ENCODE measurements at places on chromosomes 3 and 15.

GRCh38 chr3:129650256-129650872 is 43.9 kb upstream of the PLXND1 start:
- peak; percentile 75 for DNase-seq

DNA sequence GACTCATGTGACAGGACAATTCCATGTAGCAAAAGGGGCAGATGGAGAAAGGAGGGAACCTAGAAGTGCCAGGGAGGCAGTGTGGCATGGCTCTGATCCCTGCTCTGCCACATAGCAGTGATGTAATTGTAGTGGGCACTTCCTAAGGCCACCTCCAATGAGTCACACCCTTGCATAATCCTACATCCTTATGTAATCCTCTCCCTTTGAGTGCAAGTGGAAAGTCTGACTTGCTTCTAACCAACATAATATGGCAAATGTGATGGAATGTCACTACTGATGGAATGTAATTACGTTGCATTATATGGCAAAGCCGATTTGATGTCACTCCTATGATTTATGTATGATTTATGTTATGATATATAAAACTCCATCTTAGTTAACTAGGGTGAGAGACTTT is 72.9 kb upstream of the ATP2C1 start:
- DNase-seq, result peak; percentile 45

DNA sequence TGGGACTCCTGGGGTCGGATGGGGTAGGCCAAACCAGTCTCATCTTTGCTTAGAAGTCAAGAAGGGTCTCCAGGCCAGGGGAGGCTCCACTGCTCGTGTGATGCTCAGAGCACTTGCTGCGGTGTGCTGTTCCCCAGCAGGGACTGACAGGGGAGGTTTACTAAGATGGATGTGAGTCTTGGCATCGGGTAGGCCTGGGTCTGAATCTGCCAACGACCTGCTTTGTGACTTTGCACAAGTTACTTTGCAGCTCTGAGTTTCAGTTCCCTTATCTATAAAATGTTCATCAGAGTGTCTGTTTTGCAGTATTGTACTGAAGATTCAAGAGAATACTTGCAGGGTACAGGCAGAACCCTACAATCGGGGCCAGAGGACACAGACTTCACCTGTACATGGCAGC is 17.3 kb upstream of the CDCP1 start:
- DNase-seq, result no peak

DNA sequence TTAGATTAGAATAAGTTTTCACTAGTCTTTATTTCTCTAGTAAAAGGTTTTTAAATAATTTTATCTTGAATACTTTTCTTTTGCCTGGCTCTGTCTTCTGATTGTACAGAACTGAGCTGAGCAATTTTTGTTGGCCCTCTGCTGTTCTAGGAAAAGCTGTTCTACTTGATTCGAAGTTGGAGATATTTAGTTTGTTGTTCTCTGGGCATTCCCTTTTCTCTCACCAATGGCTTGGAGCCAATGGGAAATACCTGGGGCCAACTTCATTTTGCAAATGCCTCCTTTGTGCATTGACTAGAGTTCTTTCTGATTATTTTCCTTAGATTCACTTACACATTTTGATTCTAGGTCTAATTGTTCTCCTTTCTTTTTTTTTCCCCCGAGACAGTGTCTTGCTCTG is 16.5 kb downstream of the ABHD5 start:
- no peak for DNase-seq

- DNase-seq, result no peak
Observed at GRCh38 chr3:71577011-71577410, 6.5 kb downstream of the FOXP1 start.

GRCh38 chr3:136428167-136428566 is 178.0 kb downstream of the PCCB start:
- DNase-seq, result no peak

DNA sequence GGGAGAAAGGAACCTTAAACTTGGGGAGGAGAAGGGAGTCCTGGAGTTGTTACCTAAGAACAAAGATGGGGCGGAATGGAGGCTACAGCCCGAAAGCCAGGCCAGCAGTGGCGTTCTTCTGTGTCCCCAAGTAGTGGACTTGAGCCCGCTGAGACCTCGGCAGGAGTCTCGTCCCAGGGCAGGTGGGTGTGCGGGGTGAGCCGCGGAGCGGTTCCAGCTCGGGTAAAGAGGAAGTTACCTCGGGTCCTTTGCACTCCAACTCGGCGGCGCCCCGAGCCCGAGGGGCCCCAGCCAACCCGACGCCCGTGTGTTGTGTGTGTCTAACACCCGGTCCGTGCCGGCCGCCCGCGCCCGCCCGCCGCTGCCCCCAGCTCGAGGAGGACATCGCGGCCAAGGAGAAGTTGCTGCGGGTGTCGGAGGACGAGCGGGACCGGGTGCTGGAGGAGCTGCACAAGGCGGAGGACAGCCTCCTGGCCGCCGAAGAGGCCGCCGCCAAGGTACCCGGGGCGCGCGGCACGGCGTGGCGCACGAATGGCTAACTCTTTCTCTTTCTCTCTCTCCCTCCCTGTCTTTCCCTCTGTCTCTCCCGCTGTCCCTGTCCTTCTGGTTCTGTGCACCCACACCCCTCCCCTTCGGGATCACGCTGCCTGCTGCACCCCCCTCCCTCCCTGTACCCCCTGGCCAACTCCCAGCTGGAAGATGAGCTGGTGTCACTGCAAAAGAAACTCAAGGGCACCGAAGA is 959 bp downstream of the TPM1 start:
- peak; percentile 36 for DNase-seq

DNA sequence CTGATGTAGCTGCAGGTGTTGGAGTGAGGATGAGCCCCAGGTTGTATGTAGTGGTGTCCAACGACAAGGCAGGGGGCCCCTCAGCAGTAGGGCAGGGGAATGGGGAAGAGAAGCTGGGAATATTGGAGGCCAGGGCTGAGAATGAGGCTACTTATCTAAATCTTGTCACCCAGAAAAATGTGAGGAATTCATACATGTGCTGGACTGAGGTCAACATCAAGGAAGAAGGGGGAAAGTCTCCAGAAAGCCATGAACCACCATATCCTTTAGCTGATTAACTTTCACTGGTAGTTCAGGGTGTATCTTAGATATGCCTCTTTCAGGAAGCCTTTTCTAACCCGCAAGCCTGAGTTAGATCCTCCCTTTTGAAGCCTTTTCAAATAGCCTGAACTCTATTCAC is 22.6 kb upstream of the FSTL1 start:
- peak; percentile 40 for DNase-seq

DNA sequence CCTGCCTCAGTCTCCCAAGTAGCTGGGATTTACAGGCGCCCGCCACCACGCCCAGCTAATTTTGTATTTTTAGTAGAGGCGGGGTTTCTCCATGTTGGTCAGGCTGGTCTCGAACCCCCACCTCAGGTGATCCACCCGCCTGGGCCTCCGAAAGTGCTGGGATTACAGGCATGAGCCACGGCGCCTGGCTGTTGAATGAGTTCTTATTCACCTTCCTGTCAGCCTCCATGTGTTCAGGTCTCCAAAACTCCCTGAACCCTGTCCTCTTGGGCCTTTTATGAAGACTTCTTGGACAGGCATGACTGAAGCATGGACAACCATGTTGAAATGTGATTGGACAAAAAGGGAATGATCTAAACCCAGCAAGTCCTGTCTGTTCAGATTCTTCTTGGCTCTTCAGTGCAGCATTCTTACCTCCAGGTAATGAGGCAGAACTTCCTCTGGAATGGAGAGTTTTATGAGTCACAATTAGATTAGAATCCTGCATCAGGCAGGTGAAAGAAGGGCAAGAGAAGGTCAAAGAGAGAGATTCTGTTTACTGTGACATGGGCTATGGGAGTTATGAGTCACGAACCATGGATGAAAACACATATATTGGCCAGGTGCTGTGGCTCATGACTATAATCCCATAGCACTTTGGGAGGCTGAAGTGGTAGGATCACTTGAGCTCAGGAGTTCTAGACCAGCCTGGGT is 23.1 kb upstream of the EIF4A2 start:
- DNase-seq, result no peak

DNA sequence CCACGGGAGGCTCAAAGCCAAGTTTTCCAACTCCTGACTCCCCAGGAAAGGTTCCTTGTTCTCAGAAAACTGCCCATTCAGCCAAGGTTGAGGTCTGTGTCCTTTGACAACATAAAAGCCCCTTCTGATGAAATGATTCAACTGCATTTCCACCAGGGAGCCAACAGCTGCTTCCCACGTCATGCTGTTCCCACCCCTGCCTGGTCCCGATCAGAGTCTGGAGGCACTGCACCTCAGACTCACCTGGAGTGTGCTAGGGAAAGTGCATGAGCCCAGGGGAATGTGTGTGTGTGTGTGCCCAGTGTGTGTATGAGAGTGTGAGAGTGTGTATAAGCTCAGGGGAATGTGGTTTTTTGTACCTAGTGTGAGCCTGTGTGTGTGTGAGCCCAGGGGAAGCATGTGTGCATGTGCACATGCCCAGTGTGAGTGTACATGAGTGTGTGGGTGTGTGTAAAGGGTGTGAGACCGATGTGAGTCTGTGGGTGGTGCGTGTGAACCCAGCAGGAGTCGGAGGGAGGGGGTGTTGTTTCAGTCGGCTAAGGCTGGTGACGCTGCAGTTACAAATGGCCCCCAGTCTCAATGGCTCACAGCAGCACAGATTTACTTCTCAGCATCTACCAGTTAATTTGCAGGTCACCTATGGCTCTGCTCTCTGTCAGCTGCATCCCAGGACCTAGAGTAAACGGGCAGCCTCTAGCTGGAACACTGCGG is 20.3 kb upstream of the SLC6A1 start:
- DNase-seq, result no peak

- DNase-seq, result no peak
Observed at GRCh38 chr15:60672400-60672799, 193.5 kb upstream of the ICE2 start.

DNA sequence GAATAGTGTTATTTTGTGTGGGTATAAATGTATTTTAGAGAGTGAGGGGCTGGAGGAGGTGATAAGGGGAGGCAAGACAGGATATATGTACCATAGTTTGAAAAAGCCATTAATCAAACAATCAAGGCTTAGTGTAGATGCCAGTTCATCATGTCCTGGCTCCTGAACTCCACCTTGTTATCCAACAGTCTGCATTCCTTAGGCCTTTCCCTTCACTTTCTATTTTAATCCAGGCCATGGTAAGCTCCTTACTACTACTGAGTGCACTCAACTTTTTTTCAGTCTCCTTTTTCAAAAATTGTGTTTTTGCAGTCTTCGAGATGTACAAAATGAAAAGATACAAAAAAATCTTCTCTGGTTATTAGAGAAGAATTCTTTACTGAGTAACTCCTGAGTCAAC is 700.5 kb upstream of the NAALADL2 start:
- DNase-seq, result no peak

- DNase-seq, result no peak
Observed at GRCh38 chr3:50381383-50381782, 22.1 kb upstream of the TMEM115 start.

Data from fibroblast of skin of scalp (primary cell).